Osteocyte (in vitro differentiated cells): ENCODE measurements at places on chromosomes 7 and 10. TPM values are rescaled to one million over a fixed set of nuclear protein-coding genes. Genes with fewer than 3 reads are reported as not detected.

The LFNG gene
- 20.8 and 23.3 TPM in 2 replicates for total RNA-seq

The PHYH gene
- total RNA-seq = 21.6 and 22.1 TPM in 2 replicates

The OR9A2 gene
- total RNA-seq = not detected in 2 replicates

The LOXL4 gene
- 2.1 and 2.9 TPM in 2 replicates for total RNA-seq

The INPP5F gene
- 36.8 and 38.6 TPM in 2 replicates for total RNA-seq

GRCh38 chr10:21511095-21511570 is 14.3 kb downstream of the SKIDA1 start:
- H3K4me1 ChIP-seq = peaks cover 67% of the 10 kb centered on the region
- H3K27me3 ChIP-seq = no peaks in the 10 kb centered on the region
- peak overlapping the region; percentile 88 for H3K27ac ChIP-seq
- peak overlapping the region; percentile 71 for H3K4me3 ChIP-seq

DNA sequence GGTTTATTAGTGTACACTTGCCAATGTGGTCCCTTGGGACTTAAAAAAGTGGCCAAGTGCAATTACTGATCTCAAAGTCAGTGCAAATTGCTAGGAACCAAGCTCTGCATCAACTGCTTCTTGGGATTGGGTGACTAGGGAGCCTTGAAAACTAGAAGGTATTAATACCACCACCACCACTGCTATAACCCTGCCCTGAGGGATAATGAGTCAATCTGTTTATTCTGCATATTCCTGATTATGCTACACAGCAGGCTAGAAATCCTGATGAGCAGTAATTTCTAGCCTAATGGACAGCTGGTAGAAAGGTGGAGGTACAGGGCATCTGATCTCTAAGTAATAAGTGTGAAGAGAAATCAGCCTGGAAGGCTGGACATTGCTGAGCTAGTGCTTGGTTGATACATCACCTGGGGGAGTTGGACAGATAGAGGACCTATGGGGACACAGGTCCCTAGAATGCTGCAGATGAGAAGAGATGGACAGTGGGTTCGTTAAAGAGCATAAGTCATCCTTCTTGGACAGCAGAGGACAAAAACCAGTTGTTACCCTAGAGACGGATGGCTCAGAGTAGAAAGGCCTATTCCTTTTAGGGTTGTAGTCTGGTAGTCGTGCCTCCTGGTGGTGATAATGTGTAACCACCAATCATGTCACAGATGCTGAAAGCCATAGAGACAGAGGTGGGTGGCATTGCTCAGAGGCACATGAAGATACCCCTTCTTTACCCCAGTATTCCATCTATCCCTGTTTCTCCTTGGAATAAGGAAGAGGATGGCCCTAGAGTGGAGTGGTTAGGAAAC is 554.8 kb downstream of the SORCS1 start:
- H3K27me3 ChIP-seq = no peaks in the 10 kb centered on the region
- no peaks in the 10 kb centered on the region for H3K36me3 ChIP-seq
- H3K4me1 ChIP-seq = no peaks in the 10 kb centered on the region
- no peak for DNase-seq
- H3K4me3 ChIP-seq = no peak overlapping the region

DNA sequence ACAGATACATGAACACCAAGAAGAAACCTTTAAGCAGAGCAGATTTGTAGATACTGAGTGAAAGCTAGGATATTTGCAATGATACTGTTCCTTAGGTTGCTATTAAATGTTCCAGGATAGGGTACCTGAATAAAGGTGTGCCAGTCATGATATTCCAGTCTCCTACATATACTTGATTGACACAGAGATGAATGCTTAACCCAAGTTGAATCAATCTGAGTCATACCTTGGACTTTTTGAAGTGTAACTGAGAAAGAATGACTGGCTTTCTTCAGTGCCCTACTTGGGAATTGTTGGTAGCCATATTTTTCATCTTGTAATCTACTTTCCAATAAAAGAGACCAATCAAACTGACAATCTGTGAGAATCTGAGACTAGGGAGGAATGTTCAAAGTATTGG is 805.7 kb upstream of the GHITM start:
- no peak overlapping the region for H3K4me3 ChIP-seq
- H3K36me3 ChIP-seq = no peaks in the 10 kb centered on the region
- no peak for DNase-seq

GRCh38 chr10:9188022-9188810 is 1133.7 kb downstream of the GATA3 start:
- no peak for DNase-seq
- no peaks in the 10 kb centered on the region for H3K4me1 ChIP-seq
- H3K27ac ChIP-seq = no peak overlapping the region
- no peak overlapping the region for H3K4me3 ChIP-seq
- no peaks in the 10 kb centered on the region for H3K27me3 ChIP-seq
- no peaks in the 10 kb centered on the region for H3K36me3 ChIP-seq

DNA sequence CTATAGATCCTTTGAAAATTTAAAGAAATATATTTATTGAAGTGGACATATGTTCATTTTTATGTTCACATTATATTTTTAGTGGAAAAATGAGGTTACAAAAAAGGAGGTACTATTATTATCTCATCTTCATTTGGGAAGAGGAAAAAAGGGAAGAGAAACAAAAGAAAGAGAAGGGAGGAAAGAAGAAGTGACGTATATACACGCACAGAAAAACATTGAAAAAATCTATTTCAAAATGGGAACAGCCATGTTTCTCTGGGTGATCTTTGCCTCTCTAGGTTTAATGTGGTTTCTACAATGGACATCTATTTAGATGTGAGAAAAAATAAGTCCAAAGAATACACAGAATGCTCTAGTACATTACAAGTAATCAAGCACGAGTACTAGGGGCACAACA is 14.8 kb downstream of the ANK3 start:
- H3K27ac ChIP-seq = no peak overlapping the region
- H3K27me3 ChIP-seq = no peaks in the 10 kb centered on the region
- no peak for DNase-seq
- H3K4me3 ChIP-seq = no peak overlapping the region
- H3K4me1 ChIP-seq = peaks cover 16% of the 10 kb centered on the region
- H3K36me3 ChIP-seq = no peaks in the 10 kb centered on the region
